ENCODE measurements at places on chromosomes 16 and 17.

DNA sequence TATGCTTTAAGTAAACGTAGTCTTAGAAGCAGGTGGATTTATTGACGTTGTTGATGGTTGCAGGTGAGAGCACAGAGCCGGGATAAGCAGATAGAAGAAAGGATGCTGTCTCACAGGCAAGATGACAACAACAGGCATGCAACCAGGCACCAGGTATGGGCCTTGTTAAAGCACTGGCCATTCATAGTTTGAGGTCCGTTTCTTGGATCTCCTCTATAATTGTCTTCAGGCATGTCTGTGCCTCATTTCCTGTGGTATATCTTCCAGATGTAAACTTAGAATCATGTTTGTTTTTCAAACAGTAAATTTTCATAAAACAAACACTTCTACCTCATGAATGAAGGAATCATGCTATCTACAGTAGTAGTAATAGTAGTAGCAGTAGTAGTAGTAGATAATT is 20.6 kb downstream of the KAT7 start:
- no peak for DNase-seq

DNA sequence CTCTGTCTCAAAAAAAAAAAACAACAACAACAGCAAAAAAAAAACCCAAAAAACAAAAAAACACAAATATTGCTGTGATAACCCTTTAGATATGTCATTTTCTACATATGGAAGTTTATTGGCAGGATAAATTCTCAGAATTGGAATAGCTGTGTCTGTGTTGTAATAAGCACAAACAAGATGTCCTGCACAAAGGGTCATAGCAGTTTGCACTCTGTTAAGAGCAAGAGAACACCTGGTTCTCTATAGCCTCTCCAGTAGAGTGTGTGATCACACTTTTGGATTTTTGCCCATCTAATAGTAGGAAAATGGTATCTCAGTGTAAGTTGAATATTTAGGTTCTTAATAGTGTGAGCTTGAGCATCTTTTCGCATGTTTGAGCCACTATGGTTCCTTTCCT is 60.4 kb downstream of the USP43 start:
- DNase-seq: no peak

DNA sequence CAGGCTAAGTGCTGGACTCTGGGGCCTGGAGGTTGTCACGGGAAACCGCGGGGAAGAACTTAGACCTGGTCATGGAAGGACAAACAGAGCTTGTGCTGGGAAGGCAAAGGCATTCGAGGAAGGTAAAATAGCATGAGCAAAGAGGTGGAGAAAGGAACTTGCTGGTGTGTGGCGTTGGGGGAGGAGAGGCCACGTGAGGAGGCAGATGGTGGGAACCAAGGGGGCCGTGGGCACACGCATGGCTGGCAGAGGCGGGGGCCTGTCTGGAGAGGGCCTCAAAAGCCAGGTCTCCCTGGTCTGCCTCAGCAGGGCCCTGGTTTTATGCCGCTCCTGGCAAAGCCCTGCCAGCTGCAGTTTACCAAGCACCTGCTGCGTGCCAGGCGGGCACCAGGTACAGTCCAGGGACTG is 15.3 kb downstream of the CORO7 start:
- DNase-seq: no peak

DNA sequence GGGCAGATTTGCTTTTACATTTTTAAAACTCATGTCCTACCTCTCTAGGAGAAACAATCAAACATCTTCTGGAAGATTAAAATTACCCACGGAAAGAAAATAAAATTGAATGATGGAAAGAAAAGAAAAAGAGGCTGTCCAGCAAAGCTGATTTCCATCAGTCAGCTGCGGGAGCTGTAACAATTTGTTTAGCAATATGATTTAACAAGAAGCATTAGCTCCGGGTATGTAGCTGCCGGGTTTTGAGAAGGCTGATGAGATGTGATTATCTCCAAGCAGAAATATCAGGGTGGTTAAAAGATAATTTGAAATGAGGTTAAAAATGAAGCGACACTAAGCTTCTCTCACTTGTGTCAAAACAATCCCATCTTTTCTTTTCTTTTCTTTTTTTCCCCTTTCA is 608.9 kb upstream of the SALL1 start:
- DNase-seq: no peak

- DNase-seq: no peak
These were observed 64.9 kb downstream of the BAIAP2 start for GRCh38 chr17:81099888-81100287.

GRCh38 chr17:62674841-62675240 is 47.4 kb downstream of the MRC2 start:
- DNase-seq: no peak

GRCh38 chr16:65786916-65787315 is 579.6 kb upstream of the CDH5 start:
- no peak for DNase-seq

GRCh38 chr16:10245002-10245401 is 62.8 kb upstream of the GRIN2A start:
- DNase-seq: no peak

GRCh38 chr17:34436607-34437006 is 73.6 kb upstream of the CCL1 start:
- no peak for DNase-seq
